ENCODE measurements at places on chromosomes 11 and 22. TPM values are rescaled to one million over a fixed set of nuclear protein-coding genes. Genes with fewer than 3 reads are reported as not detected.

Gene ARFGAP2
- total RNA-seq: 101 TPM

DNA sequence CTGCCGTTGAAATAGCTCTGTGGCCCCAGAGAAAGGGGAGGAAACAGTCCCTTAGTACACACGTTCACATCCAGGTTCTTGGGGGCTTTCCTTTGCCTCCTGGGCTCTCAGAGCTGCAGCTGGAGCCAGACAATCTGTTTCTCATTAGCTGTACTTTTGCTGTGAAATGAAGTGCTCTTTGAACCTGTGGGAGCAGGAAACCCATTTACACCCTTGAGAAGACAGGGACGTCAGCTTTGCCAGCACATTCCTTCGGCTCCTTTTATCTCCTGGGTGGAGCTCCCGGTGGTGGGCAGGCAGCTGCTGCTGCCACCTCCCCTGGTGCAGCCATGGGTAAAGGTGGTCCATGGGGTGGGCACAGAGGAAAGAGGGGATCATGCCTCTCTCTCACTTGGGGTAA lies 80.6 kb upstream of the TIMP3 start:
- peak; percentile 94 for DNase-seq

GRCh38 chr22:36180038-36180880 lies 19.7 kb upstream of the APOL3 start:
- peak; percentile 77 for DNase-seq

GRCh38 chr11:90809581-90809980 lies 586.7 kb upstream of the CHORDC1 start:
- DNase-seq: no peak

Gene CALCA
- not detected for total RNA-seq

DNA sequence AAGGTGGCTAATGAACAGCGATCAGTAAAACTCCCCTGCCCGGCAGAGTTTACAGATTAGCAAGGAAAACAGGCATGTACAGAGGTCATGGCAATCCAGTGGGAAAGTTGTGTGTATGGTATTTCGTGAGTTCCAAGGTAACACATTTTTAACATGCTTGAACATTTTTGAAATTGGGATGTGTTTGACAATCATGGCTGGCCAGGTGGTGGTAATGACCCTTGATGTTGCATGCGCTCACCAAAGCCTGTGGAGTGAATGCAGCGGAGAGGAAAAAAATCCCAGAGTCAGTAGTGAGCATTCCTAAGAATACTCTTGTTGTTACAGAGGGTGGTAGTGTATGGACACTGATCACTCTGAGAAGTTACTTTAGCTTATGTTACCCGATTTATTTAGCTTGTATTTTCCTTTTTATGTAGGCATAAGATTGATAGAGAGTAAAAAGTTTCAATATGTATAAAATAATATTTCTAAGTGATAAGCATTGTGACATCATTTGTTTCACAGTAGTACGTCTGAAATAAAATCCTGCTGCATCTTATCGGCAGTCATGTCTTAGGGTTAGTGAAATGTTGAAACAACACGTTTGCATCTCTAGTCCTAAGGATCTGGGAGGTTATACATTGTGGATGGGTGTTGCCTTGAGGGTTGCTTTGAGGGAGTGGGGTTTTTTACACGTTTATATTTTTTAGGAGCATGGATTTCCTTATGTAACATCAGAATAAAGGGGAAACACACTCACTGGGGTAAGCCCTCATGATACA lies 8.7 kb downstream of the TEAD1 start:
- peak; percentile 73 for DNase-seq

DNA sequence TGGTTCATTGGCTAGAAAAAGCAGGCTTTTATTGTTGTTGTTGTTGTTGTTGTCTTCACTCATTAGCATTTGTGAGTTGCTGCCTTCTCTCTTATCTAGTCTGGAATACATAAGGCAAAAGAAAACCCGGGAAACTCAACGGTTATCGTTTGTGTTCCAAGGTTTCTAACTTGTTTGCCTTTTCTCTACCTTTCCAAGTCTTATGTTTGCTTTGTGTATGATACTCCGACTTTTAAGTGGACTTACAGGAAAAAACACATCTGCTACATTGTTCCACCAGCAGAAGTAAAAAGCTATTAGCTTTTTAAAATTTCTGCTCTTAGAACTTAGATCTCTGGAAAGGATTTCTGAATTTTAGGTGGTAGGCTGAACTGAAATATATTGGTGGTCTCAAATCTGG lies 27.0 kb upstream of the HIKESHI start:
- DNase-seq: no peak

- no peak for DNase-seq
Observed at GRCh38 chr11:115459563-115459962, 44.7 kb downstream of the CADM1 start.

Gene SCGB1C1
- not detected for total RNA-seq

GRCh38 chr11:69138265-69138664 lies 17.5 kb upstream of the SMIM38 start:
- DNase-seq: peak; percentile 59

Gene MS4A6E
- not detected for total RNA-seq

- no peak for DNase-seq
Observed at GRCh38 chr22:42283278-42284201, 13.1 kb upstream of the TCF20 start.

GRCh38 chr22:25829808-25830777 lies 88.1 kb downstream of the MYO18B start:
- DNase-seq: no peak

DNA sequence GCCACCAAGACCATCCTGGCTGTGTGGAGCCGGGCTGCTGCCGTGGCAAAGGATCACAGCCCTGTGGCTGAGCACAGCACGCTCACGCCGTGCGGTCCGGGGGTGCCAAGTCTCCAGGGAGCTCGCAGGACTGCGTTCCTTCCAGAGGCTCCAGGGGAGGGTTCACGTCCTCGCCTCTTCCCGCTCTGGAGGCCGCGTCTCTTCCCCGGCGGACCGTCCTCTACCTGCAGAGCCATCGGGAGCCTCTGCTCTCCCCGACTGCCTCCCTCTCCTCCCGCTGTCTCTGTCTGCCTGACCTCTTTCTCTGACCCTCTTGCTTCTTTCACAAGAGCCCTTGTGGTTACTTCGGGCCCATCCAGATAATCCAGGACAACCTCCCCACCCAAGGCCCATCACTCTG lies 11.4 kb upstream of the MUC5AC start:
- DNase-seq: no peak

Gene HTR3B
- total RNA-seq: not detected

DNA sequence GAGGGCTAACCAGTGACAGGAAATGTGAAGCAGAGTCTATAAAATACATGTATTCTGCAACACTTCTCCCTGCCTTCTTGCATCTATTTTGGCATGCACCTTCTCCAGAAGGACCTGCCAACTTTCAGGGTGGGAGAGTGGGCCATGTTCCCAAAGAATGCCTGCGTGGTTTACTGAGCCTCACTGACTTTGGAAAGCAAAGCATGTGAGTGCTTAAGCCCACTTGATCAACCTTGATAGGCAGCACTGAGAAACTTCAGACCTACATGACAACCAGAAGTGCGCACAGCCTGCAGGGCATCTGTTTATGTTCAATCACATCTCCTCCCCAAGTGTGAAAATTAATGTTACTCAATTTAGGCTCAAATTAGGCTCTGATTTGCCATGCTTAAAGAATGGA lies 69.2 kb downstream of the AMOTL1 start:
- peak; percentile 14 for DNase-seq

All from fibroblast of villous mesenchyme (primary cell).